ENCODE measurements at places on chromosomes 6 and 20.

DNA sequence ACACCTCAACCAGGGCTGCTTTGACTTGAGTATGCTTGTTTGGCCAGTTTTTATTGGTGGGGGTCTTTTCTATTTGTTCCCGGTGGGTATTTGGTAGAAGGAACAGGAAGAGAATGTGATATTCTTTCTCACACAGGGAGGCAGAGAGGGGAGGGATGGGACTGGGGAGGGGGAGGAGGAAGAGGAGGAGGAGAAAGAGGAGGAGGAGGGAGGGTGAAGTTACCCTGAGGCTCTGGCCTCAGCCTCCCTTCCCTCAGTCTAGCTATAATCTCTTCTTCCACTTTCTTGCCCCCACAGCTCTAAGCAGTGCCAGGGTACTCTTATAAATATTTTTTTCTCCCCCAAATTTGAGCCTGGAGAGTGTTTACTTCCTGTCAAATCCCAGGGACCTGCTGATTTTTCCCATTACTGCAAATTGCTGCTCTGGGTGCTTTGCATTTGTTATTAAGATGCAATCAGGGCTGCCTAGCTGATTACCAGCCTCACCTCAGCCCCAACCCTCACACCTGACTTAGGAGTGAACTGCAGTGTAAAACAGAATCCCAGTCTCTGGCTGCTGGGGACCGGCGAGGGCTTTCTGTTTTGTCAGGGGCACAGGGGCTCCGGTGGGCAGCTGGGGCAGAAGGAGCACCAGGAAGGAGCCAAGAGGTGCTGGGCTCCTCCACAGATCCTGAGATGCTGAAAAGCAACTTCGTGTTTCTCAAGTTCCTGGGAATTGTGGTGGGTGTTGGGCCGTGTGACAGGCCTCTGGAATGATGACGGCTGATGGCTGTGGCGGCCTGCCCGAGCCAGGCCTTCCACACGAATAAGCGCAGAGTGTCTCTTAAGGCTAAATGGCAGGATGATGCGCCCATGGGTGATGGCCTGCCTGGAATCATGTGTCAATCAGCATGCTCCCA lies 141.4 kb downstream of the CD83 start:
- DNase-seq, result no peak

DNA sequence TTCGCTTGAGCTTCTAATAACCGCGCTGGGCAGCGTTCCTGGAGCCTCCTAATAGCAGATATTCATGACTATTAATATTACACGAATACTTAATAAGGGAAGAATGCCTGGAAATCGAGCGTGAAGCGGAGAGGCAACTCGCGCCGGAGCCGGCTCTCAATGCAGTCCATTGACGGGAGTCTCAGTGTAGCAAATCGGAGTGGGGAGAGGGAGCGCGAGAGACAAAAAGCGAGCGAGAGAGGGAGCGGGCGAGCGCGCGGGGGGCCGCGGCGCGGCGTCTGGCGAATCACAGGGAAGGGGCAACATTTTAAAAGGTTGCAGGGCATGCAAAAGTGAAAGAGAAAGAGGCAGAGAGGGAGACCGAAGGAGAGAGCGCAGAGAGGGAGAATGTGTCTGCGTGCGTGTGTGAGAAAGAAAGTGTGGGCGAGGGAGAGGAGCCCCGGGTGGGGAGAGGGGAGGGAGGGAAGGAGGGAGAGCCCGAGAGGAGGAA lies 2.9 kb downstream of the TFAP2A start:
- DNase-seq, result peak; percentile 74

DNA sequence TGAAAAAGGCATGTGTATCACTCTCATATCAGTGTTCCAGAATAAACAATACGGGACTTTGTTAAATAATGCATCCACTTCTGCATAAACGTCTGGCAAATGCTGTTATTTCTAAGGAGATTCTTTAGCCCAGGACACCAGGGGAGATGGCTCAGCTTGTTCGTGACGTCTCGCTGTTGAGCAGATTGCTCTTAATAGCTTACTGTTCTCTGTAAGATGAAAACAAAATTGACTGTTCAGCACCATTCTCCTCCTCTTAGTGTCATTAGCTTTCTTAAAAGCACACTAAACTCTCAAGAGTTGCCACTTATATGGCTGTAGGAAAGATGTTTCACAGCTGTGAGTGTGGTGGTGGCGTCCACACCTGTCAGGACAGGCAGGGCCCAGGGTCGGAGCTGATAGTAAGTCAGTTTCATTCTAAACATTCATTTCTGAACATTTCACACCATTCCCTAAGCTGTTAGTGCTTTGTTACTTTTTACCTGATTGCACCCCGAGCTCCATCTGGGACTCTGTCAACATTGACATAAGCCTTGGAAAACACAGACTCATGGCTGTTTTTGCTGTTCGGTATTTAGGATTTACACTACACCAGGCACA lies 132.1 kb downstream of the ZDHHC14 start:
- DNase-seq, result no peak

DNA sequence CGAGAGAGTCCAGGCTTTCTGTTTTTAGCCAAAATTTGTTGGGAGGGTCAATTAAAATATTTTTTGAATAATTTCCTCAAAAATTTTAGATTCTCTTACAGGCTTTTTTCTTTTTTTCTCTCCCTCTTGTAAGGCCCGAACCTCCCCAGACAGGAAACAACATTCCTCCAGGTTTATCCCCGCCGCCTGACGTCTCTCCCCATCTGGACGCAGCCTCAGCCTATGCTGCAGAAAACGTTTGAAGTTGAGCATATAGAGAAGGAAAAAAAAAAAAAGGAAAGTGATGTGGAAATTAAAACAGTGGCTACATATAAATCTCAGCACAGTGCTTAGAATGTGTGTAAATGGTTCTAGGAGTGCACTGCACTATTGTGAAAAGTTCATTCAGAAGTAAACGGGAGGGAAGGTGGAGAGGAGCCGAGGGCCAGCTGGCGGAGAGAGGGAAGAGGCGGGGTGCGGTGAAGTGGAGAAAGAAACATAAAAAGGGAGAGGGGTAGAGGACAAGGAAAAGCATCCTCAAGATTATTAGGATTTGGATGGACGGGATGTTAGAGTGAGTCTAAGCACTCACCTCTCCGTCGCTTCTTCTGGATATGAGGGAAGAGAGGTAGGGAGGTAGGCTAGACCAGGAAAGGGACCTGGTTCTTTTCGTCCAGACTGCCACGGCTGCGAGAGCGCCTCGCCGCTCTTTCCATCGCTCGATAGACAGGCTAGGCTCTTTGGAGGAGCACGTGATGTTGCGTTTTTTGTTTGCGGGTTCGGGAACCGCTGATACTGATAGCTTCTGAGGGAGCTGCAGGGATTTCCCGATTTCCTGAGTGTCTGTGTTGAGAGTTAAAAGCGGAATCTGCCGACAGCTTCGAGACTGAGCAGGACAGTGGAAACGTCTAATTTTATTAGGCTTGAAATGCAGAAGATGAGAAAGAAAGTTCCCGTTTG lies 98.7 kb downstream of the TRIM27 start:
- DNase-seq, result no peak

DNA sequence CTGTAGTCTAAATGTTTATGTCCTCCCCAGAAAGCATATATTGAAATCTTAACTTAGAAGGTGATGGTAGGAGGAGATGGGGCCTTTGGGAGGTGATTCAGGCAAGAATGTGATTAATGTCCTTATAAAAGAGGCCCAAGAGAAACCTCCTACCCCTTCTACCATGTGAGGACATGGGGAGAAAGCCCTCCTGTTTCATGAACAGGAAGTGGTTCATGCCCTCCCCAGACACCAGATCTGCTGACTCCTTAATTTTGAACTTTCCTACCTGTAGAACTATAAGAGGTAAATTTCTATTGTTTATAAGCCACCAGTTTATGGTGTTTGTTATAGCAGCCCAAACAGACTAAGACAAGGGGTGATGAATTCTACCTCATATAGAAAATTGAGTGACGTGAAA lies 8.7 kb upstream of the ECT2L start:
- DNase-seq, result no peak

GRCh38 chr6:155264693-155265320 lies 994 bp downstream of the CLDN20 start:
- no peak for DNase-seq

GRCh38 chr20:32832664-32833063 lies 12.9 kb downstream of the MAPRE1 start:
- no peak for DNase-seq

- no peak for DNase-seq
Measured at GRCh38 chr6:170378502-170378901, 71.9 kb downstream of the FAM120B start.

- DNase-seq, result no peak
Measured at GRCh38 chr6:45789238-45789637, 226.4 kb downstream of the CLIC5 start.

DNA sequence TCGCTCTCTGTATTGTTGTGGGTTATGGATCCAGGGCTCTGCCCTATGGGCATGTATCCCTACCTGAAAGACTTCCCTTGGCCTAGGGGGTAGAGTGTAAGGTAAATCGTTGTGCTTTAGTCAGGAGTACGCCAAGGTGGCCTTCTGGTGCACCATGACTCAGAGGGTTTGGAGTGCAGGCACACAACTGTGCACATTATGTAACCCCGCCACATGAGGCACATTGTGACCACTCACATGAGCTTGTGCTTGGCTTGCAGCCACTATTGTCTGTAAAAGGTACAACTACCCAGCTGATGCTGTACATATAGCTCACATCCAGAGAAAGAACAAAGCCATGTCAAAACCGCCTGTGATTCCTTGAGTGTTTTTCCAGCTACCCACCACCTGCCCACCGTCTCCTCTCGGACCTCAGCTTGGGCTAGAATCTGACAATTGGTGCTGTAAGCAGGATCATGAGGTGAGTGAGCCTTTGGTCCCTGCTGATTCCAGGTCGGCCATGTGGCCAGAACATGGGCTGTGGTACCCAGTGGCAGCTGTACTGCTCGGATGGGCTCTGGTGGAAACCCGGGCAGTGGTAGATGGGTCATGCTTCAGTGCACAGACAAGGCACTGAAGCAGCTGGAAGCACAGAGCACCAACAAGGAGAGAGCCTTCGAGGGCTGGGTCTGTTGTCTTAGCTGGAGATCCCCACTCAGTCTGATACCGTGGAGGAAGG lies 33.8 kb downstream of the HDDC2 start:
- DNase-seq, result no peak

GRCh38 chr20:57667924-57668782 lies 41.7 kb downstream of the PMEPA1 start:
- no peak for DNase-seq

DNA sequence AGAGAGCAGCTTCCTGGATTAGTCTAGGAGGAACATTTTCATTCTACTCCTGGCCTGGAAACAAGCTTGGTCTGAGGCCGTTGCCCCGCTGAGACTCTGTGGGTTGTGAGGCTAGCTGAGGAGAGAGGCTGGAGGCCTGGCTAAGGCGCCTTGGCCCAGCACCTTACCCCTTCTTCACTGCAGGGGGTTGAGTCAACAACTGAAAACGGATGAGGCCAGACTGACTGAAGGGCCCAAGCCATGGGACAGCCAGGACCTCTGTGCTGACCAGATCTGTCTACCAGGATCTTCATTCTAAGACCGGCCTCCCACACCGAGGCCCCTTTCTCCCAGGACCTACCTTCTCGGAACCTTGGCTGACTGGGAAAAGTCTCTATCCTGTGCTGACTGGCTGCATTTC lies 3.5 kb upstream of the AVP start:
- no peak for DNase-seq

- peak; percentile 88 for DNase-seq
Measured at GRCh38 chr6:31087494-31088089, 24.8 kb downstream of the C6orf15 start.

- DNase-seq, result peak; percentile 95
Measured at GRCh38 chr6:166556863-166557322, 29.6 kb downstream of the RAMACL start.

DNA sequence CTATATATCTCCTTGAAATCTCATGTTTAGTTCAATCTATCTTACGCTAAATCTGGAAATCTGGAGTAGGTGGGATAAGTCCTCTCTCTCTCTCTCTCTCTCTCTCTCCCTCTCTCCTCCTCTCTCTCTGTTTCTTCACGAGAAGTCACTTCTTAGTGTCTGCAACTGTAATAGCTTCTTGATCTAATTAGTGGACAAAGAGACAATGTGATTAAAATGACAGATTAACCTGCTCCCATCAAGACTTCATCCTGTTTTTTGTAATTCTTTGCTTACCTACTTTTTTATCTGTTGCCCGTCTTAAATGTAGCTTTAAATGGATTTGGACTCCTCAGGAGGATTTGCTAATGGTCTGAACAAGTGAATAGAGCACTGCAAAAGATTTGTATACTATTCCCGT lies 2.5 kb upstream of the FYN start:
- DNase-seq, result no peak

DNA sequence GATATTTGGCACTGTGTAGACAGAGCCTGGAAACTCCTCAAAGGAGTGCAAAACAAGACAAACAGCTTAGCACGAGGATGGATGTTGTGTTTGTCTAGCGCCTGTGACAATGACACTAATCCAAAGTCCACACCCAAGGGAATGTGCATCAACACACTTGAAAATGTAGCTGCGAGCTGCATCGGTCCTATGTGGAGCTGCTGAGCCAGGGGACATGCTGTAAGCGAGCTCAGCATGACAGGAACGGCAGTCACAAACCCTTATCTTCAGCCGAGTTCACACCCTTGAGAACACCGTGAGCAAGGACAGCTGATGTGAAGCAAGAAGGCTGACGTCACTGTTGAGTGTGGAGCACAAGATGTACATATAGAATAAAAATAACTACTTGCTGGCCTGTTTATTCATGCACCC lies 684.3 kb downstream of the QKI start:
- no peak for DNase-seq

- no peak for DNase-seq
Measured at GRCh38 chr6:96853083-96853482, 15.8 kb upstream of the GPR63 start.

- no peak for DNase-seq
Measured at GRCh38 chr6:134640229-134640628, 309.7 kb downstream of the ALDH8A1 start.

DNA sequence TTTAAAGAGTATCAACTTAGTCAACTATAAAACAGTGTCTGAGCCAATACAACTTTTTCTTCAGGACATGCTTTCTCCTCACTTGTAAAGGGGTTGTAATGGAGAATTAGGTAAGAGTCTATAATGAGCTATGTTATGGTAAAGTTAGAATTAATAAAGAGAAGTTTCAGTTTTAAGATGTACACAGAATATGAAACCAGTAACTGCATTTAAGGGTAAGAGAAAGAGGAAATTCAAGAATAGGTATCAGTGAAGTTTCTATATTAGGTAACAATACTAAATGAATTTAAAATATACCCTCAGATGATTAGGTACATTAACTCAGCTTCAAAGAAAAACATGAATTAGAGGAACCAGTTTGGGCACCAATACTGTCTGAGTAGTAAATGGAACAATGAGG lies 1444.3 kb upstream of the ADGRB3 start:
- DNase-seq, result no peak

DNA sequence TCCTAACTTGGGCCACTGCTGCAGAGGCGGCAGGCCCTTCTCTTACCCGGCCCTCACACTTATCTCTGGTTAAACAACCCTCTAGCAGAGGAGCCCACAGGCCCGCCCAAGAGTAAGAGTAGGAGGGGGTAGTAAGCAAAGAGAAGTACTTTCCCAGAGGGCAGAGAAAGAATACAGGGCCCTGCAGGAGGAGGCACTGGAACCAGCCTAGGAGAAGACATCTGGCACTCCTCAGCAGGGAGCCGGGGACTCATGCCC lies 10.1 kb downstream of the MTCH1 start:
- DNase-seq, result no peak

GRCh38 chr6:28167068-28167467 lies 25.4 kb downstream of the ZKSCAN8 start:
- DNase-seq, result peak; percentile 24

Measured in ACHN (cell line).